ENCODE measurements at places on chromosomes 1 and 21. TPM values are rescaled to one million over a fixed set of nuclear protein-coding genes. Genes with fewer than 3 reads are reported as not detected.

Gene INSRR
- total RNA-seq: under 0.01 TPM

Gene KIF26B
- 5.8 TPM for total RNA-seq

Gene SFN
- total RNA-seq: 254 TPM

Gene CEP104
- total RNA-seq: 30.7 TPM

Gene MYCL
- 9.6 TPM for total RNA-seq

Gene SLC2A5
- total RNA-seq: 9.1 TPM

Gene ACKR1
- 8.5 TPM for total RNA-seq

Gene ANKRD65
- total RNA-seq: 2.9 TPM

Gene FCGR1A
- total RNA-seq: 3.3 TPM

Gene RXFP4
- not detected for total RNA-seq

Gene CALML6
- total RNA-seq: 19.0 TPM

Gene PADI1
- 11.7 TPM for total RNA-seq

Gene BARHL2
- total RNA-seq: not detected

Gene OR2AK2
- total RNA-seq: not detected

Gene PPIAL4G
- under 0.01 TPM for total RNA-seq

Gene LHX8
- total RNA-seq: not detected

Gene SLC9C2
- not detected for total RNA-seq

Gene PRDM15
- 5.1 TPM for total RNA-seq

Gene ADGRL4
- 17.8 TPM for total RNA-seq

Gene LCE1E
- total RNA-seq: 0.59 TPM

Gene CLIC6
- total RNA-seq: 0.20 TPM

Gene RUNX3
- total RNA-seq: 1.9 TPM

Gene TSPAN2
- 4.6 TPM for total RNA-seq

All from skin of body (tissue), 3 donors.